ENCODE measurements at places on chromosomes 16 and 17.

DNA sequence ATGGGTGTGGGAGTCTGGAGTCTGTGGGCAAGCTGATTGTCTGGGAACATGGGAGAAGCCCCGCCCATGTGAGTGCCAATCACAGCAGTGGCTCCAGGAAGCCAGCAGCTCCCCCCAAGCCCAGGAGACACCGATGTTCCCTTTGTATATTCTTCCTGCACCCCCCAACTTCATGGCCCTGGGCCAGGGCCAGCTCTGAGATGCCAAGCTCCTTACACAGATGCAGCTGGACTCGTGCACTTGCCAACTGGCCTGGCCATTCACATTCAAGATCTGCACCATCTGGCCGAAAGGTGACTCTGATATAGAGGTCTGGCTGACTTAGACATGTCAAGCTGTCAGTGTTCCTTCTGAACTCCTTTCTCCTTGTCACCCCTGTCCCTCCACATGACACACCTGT lies 50.5 kb downstream of the CACNG5 start:
- DNase-seq: no peak

- peak; percentile 81 for DNase-seq
These were observed 127.5 kb downstream of the SOCS1 start for GRCh38 chr16:11128211-11129141.

- DNase-seq: peak; percentile 84
These were observed 18.7 kb upstream of the EVI2A start for GRCh38 chr17:31339906-31340661.

DNA sequence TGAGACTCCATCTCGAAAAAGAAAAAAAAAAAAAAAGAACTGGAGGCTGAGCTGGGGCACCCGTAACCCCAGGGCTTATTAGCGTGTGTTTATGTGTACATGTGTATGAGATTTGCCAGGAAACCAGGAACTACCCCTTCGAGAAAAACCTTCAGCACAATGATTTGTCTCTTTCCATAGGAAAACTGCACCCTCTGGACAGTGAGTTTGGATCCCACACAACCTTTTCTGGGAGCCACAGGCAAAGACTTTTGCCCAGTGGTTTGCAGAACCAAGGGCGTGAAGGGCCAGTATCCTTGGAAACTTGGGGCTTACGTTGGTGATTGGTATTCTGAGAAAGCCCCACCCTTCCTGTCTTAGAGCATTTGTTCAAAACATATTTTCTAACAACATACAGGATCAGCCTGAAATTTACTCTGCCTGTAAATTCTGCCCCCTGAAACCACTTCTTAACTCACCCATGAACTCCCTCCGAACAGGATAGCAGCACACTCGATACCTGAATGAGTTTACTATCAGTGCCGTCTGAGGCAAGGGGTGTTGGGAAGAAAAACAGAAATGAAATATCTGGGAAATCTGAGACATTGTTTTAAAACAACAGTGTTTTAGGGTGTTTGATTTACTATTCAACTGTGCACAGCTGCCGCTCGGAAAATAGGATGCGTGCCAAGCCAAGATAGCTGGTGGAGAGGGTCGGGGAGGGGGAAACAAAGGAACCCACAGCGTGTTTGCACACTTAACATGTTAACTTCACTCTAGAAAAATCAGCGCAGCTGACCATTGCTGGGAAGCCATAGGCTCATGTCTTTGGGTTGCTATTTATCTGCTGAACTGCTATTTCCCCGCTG lies 40.2 kb upstream of the MAF start:
- no peak for DNase-seq

DNA sequence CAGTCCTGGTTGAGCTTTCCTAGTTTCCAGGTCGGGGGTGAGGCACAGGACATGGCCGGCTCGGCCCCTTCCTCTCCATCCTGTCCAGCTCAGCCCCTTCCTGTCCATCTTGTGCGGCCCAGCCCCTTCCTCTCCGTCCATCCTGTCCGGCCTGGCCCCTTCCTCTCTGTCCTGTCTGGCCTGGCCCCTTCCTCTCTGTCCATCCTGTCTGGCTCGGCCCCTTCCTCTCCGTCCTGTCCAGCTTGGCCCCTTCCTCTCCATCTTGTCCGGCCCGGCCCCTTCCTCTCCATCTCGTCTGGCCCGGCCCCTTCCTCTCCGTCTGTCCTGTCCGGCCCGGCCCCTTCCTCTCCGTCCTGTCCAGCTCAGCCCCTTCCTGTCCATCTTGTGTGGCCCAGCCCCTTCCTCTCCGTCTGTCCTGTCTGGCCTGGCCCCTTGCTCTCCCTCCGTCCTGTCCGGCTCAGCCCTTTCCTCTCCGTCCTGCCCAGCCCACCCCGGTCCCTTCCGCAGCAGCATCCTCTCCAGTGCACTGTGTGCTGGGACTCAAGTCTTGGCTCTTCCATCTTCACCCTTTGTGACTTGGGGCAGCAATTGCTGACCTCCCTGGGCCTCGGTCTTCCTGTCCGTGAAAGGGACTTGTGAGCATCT lies 5.5 kb upstream of the ZNF750 start:
- no peak for DNase-seq

- DNase-seq: peak; percentile 25
These were observed 5.8 kb downstream of the ADCY7 start for GRCh38 chr16:50272111-50272571.

GRCh38 chr17:39663688-39664580 lies 1.2 kb upstream of the TCAP start:
- DNase-seq: peak; percentile 49

GRCh38 chr17:11366272-11366850 lies 125.3 kb downstream of the SHISA6 start:
- DNase-seq: no peak

DNA sequence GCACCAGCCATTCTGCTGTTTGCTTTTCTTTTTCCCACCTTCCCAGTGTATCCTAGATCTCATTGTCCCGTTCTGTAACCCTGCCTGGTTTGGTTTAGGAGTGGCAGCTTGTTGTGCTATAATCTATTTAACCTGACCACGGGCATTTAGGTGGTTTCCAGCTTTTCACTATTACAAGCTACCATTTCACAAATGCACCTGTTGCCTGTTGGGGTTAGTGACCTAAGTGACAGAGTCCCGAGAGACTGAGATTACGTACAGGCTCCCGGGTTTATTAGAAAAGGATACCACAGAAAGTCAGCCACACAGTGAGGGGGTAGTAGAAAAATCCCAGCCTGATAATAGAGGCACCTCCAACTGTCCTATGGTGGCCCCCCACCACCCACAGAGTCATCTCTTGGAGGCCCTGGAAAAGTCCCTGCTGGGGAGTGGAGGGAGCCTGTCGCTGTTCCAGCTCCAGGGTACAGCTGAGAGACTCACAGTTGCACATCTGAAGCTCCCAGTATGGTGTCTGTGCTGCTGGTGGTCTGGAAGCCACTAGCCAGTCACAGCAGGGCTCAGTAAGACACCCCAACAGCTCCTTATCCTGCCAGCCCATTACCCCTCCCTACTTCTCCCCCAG lies 21.2 kb downstream of the CLEC16A start:
- DNase-seq: no peak

GRCh38 chr16:72877374-72878028 lies 170.4 kb downstream of the ZFHX3 start:
- peak; percentile 97 for DNase-seq

GRCh38 chr17:70394473-70395232 lies 225.3 kb downstream of the KCNJ2 start:
- no peak for DNase-seq

DNA sequence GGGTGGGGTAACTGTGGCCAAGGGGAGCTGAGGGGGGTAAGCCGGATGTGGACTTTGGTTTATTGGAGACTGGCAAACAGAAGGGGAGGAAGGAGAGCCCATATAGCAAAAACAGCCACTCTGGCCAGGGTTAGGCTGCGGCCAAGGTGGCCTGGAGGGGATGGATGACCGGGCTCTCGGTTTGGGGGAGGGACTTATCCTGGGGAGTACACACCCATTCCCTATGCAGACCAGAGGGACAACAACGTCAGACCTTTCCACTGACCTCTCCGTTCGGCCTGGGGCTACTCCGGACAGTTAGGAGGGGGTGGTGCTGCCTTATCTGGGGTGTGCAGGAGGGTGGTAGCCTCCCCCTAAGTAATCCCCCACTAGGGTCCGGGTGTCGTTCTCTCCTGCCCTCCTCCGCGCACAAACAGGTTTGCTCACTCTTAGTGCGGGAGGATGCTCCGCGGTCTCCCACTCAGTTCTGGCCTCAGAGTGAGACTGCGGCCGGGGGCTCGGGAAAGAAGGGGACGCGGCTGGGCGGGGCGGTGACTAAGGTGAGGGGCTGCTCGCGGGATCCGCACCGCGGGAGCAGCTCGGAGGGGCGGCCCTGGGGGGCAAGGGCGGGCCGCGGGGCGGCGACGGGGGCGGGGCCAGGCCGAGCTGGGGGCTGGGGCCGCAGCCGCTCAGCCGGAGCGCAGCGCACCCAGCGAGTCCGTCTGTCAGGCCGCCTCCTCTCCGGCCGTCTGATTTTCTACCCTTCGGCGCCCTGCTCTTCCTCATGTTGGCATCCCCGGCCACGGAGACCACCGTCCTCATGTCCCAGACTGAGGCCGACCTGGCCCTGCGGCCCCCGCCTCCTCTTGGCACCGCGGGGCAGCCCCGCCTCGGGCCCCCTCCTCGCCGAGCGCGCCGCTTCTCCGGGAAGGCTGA lies at the start of gene WNK4:
Gene WNK4 (plus strand): TSS at position 675 of the 915 bp plus-strand sequence. CDS start 89 bp downstream, at position 764.
- DNase-seq: peak; percentile 67

DNA sequence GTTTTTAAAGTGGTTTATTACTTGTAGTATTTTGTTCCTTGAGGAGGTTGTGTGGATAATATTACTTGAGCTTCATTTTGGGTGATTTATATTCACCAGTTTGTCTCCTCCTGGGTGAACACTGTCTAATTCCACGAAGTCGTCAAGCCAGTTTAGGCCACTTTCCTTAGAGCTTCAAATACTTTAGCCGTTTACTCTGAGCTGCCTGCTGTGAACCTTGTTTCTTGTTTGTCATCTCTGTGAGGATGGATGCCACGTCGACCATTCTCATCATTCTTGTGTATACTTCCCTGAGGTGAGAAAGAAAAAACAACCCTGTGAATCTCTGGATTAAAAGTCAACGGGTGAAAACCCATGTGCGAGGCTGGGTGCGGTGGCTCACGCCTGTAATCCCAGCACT lies 9.0 kb downstream of the KRT24 start:
- DNase-seq: no peak

DNA sequence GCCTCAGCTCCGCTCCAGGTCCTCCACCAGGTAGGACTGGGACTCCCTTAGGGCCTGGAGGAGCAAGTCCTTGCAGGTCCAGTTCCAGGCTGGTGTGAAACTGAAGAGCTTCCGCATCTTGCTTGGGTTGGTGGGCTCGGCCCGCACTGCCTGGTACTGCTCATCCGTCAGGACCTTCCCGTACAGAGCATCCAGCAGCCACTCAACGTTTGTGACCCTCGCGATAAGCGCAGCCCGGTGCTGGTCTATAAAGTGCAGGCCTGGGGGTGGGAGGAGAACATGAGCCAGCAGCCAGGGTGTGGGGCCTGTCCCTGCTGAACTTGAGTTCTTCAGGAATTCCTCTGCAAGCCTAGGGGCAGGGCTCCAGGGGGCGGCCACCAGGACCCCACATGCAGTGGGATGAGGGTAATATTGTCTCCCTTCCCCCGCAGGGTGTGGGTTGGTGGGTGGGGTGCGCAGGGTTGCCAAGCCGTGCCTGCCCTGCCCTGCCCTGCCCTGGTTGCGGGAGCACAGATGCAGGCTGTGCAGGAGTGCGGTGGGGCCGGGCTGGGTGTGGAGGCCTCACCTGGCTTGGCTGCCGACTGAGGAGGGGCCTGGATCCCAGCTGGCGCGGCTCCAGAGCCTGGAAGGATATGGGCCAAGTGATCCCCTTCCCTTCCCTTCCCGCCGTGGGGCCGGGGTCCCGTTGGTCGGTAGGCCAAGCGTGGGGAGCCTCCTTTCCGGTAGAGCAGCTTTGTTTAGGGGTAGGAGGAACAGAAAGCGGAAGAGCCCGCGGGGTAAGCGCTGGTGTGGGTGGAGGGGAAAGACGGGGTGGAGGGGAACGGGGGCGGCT lies 762 bp downstream of the PYCARD start:
- peak; percentile 42 for DNase-seq

DNA sequence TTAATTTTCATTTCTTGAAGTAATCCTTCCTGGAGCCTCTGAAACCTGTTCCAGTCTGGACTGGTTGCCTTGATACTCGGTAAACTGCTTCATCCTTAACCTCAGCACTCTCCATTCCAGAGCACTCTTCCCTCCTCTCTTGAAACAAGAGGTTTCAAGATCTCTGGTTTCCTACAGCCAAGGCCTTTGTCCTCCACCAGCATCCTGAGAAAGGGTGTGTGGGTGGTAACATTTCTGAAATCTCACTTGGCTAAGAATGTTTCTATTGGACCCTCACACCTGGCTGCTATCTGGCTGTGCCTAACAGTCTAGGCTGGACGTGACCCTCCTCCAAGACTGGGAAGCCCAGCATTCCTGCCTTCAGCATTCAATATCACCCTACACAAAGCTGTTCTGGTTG lies 99.7 kb downstream of the CYTH1 start:
- no peak for DNase-seq

GRCh38 chr16:48295488-48296281 lies 48.3 kb upstream of the ABCC11 start:
- DNase-seq: no peak

DNA sequence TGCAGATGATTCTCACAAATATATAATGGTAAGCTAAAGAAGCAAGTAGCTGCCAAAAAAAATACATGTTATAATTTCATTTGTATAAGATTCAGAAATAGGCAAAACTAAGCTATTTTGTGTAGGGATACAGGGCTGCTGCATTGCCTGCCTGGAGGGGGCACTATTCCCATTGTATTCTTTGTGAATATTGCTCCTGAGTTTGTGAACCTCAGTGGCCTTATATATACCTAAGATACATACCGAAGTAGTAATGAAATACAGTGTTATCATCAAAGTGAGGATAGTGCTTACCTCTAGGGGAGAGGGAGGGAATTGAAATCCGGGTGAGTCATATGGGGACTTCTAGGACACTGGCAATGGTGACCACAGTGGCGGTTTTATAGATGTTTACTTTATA lies 53.5 kb downstream of the C17orf58 start:
- DNase-seq: peak; percentile 6

GRCh38 chr17:20955427-20956323 lies 87.1 kb downstream of the USP22 start:
- DNase-seq: peak; percentile 57

GRCh38 chr17:49887086-49887743 lies 39.3 kb upstream of the TAC4 start:
- peak; percentile 57 for DNase-seq

GRCh38 chr16:67342616-67343015 lies 16.0 kb downstream of the LRRC36 start:
- no peak for DNase-seq

DNA sequence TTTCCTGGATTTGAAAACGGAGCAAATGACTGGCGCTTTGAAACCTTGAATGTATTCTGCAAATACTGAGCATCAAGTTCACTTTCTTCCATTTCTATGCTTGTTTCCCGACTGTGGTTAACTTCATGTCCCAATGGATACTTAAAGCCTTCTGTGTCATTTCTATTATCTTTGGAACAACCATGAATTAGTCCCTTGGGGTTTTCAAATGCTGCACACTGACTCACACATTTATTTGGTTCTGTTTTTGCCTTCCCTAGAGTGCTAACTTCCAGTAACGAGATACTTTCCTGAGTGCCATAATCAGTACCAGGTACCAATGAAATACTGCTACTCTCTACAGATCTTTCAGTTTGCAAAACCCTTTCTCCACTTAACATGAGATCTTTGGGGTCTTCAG lies 32.3 kb downstream of the BRCA1 start:
- peak; percentile 47 for DNase-seq

Data from EH (cell line).